Fibroblast of the aortic adventitia (primary cell): ENCODE measurements at places on chromosomes 11 and 22.
A peak's percentile ranks its signal among the peaks of the same experiment; 100 is the strongest.

DNA sequence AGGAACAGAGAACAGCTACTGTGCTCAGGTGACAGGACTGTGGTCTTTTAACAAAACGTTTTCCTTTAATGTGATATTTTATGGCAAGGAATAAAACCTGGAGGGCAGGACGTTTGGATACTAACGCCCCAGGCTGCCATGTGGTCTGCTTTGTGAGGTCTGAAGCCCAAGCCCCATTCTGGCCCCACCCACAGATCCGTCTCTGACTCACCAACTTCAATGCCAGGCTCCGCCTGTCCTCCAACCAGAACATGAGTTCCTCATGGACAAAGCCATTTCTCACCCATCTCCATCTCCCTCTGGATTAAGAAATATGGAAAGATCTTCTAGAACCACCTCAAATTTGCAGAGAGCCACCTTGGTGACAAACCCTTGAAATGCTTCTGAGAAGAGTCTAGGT is 148.8 kb downstream of the CRYBB2 start:
- peak; percentile 72 for DNase-seq

- DNase-seq = no peak
Measured at GRCh38 chr11:73189315-73189714, 28.8 kb upstream of the P2RY2 start.

GRCh38 chr11:76228875-76229149 is 22.5 kb upstream of the WNT11 start:
- no peak for DNase-seq

GRCh38 chr22:50601669-50602337 is 1.2 kb downstream of the MAPK8IP2 start:
- no peak for DNase-seq

DNA sequence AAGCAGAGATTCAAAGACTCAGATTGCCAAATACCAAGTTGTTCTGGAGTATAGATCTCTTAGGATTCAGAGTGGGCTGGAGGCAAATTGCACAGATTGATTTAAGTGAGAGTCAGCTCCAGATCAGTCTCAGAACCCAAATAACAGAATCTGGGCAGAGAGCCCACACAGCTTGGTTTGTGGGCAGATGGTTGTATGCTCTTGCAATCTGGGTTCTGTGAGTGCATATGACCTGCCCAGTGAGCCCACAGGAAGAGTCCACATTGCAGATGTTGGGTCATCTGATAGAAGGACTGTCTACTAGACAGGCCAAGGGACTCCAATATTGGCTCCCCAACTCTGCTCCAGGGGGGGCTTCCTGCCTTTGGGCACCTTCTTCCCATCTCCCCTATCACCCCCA is 65.9 kb downstream of the ADAMTS15 start:
- peak; percentile 74 for DNase-seq

GRCh38 chr11:13955971-13956421 is 6.5 kb upstream of the SPON1 start:
- DNase-seq = peak; percentile 86

- DNase-seq = no peak
Measured at GRCh38 chr11:13450832-13451397, 12.1 kb downstream of the BTBD10 start.

DNA sequence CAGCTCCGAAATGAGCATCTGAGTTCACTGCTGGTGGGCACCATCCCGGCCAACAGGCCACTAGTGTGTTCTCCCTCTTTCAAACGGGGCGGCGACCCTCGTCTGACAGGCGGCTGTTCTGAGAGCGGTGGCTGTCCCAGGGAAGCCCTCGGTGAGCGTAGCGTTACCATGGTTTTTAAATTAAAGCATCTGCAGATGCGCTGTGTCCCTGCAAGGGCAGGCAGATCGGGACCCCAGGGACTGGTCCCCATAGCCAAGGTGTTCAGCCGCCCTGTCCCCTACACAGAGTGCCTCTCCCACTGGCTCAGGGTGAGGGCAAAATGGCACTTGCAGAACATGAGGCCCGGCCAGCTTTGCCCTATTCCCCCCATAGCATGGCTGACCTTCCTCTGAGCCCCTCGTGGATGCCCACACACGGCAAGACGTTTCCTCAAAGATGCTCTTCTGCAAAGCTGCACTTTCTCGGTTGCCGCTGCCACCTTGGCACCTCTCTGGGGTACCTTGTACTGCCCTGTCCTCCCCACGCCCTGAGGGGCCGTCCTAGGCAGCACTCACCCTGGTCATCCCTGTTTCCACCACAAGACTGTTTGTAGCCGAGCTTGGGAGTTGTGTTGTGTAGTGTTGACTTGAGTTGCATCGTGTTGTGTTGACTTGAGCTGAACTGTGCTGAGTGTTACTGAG is 51.9 kb upstream of the KCNQ1OT1 start:
- no peak for DNase-seq

GRCh38 chr22:21623648-21623970 is 6.2 kb downstream of the YDJC start:
- DNase-seq = no peak

GRCh38 chr11:77503006-77503405 is 29.1 kb upstream of the PAK1 start:
- peak; percentile 69 for DNase-seq

GRCh38 chr11:12455938-12456337 is 78.6 kb downstream of the PARVA start:
- DNase-seq = peak; percentile 81

- DNase-seq = no peak
Measured at GRCh38 chr11:113614097-113614496, 92.0 kb downstream of the TMPRSS5 start.

- DNase-seq = no peak
Measured at GRCh38 chr22:33894515-33894914, 25.8 kb downstream of the LARGE1 start.

DNA sequence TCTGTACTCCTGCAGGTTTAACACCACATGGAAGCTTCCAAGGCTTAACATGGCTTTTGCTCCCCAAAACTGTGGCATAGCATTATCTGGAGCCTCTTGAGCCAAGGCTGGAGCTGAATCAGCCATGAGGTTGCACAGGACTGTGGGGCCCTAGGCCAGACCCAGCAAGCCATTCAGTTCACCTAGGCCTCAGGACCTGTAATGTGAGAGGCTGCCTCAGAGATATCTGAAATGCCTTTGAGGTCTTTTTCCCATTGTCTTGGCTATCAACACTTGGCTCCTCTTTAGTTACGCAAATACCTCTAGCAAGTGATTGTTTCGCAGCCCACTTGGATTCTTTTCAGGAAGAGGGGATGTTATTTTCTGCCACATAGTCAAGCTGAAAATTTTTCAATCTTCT is 72.0 kb downstream of the VPREB1 start:
- no peak for DNase-seq

- no peak for DNase-seq
Measured at GRCh38 chr22:44014241-44014640, 9.9 kb upstream of the PARVB start.

DNA sequence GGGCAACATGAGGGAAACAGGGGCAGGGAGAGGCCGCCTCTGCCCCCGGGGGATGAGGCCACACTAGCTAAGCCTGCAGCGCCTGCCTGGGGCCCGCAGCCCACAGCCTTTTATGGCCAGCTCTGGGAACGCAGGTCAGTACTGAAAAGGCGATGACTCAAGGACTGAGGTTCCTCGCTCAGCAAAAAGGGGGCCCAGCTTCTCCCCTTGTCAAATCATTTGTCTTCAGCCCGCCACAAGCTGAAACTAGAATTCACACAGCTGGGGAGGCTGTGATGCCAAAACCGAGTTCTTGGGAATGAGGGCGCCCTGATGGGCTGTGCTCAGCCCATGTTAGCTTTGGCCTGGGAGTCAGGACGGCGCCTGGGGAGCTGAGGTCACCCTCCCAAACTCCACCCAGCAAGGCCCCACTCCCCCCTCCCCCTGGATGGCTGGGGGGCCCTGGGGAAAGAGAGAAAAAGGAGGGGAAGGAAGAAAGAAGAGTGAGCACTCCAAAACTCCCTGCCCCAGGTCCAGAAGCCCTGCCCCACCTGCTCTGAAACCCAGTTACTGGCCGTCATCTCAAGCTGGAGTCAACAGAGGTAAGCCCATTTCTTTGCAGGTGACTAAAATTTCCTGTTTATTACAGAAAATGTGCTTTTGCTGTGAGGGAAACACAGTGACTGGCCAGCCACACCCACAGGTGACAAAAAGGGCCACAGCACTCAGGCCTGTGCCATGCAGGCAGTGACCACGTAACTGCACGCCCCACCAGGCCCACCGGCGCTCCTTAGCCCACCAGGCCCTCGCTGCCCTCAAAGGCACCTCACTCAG is 13.7 kb downstream of the EHD1 start:
- peak; percentile 95 for DNase-seq

- DNase-seq = no peak
Measured at GRCh38 chr11:56714206-56714605, 15.3 kb downstream of the OR9G1 start.

DNA sequence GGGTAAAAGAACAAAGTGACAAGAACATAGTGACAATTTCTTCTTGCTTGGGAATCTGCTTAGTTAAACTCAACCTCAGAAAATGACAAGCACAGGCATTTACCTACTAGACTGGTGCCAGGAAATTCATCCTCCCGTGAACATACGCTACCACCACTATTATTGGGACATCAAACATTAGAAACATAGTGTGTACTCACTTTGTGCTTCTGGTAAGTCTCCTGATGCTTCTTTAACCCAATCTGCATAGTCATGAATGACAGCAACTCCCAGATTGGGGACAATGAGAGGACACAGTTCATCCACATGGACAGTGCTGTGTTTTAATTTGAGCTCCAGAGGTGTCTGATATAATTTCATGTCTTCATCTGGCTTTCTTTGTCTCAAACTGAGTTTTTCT is 29.2 kb upstream of the CHRNA10 start:
- DNase-seq = no peak

- DNase-seq = no peak
Measured at GRCh38 chr11:124077266-124077665, 36.1 kb upstream of the OR10G7 start.

DNA sequence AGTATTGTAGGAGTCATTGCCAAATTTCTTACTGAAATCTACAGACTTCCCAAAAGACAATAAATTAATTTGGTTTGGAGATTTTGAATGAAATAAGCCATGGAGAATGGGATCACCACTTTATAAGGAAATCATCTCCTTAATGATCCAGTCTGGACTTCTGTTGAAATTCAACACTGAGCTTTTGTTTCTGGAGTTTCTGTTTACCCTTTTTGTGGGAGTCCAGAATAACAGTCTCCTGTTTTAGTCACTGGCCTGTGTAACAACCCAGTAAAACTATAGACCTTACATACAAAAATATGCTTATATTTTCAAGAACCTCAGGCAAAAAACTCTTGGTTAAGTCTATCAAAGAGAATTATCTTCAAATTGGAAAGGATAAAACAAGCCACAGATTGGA is 321.7 kb upstream of the PLET1 start:
- DNase-seq = no peak

DNA sequence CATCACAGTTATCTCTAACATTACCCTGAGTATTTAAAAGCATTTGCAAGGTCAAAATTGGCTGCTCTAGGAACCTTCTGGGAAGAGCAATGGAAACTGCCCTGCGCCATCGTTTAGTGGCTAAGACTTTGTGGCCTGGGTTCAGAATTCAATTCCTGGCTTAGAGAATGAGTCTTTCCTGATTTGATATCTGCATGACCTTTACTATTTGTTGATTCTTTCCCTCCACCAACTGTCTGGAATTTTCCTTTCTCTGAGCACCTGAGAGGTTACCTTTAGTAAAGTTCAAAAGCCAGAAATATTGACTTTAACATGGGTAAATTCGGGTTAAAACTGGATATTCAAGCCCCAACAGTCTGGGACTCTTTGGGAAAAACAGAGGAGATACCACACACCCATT is 43.0 kb upstream of the SLC5A12 start:
- no peak for DNase-seq

DNA sequence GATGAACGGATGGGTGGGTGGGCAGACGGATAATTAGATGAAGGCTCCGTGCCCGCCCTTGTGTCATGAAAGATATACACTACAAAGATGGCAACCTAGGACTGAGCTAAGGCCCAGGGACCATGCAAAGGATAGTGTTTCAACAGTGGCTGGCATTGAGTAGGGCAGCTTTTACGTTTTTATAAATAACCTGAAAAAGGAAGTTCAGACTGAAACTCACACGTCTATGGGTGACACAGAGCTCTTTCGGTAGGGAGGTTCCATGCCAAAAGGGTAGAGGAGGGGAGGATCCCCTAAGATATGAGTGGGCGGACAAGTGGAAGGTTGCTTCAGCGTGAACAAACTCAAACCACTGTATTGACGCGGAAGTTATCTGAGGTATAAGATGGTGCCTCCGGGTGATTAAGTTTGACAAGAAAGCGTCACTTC is 90.5 kb downstream of the UBASH3B start:
- DNase-seq = no peak
